Stimulated activated CD8-positive, alpha-beta memory T cell treated with anti-CD3 and anti-CD28 coated beads, Interleukin-4, amount 100 ng/mL, for 24 hours (primary cell): ENCODE measurements at places on chromosomes 7 and 10.

- DNase-seq, result no peak
Measured at GRCh38 chr10:114649217-114649903, 8.7 kb downstream of the ABLIM1 start.

- DNase-seq, result no peak
Measured at GRCh38 chr10:122931088-122931906, 20.9 kb downstream of the FAM24A start.

DNA sequence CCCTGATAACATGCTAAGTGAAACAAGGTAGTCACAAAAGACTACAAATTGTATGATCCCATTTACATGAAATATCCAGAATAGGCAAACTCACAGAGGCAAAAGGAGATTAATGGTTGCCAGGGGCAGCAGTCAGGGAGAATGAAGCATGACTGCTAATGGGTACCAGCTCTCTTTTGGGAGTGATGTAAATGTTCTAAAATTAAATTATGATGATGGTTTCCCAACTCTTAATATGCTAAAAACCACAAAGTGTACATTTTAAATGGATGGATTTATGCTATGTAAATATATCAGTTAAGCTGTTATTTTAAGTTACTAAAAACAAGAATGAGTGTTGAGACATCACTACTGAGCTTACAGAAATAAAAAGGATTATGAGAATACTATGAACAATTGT lies 12.6 kb downstream of the CYP51A1 start:
- no peak for DNase-seq

- DNase-seq, result no peak
Measured at GRCh38 chr10:88848499-88848898, 3.1 kb downstream of the ANKRD22 start.

GRCh38 chr7:48741545-48741944 lies 182.8 kb upstream of the CDC14C start:
- DNase-seq, result no peak

- DNase-seq, result no peak
Measured at GRCh38 chr10:100989088-100989487, 1.7 kb downstream of the TWNK start.

DNA sequence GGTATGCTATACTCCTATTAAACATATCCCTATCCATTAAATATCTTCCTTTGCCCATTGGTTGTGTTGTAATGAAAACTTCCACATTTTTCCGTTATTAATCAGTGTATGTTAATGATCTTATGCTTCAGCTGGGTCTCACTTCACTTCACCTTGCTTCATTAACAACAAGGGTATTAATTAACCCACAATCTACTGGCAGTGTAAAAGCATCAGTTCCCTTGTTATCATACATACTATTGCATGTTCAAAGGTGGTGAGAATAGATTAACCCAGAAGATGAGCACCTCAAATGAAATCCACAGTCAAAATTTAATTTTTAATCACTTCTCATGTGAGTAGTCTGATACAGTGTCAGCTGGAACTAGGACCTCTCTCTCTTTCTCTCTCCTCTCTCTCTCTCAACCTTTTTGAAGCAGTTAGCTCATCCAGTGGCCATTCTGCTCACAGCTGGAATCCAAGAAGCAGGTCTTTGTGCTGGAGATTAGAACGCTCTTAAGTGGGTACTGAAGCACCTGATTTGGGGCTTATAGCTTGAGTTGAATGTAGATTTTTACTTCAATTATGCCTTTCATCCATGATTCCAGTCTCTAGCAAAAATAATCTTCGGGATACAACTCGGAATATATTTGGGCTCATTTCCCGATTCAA lies 172.3 kb downstream of the RAPGEF5 start:
- DNase-seq, result no peak

DNA sequence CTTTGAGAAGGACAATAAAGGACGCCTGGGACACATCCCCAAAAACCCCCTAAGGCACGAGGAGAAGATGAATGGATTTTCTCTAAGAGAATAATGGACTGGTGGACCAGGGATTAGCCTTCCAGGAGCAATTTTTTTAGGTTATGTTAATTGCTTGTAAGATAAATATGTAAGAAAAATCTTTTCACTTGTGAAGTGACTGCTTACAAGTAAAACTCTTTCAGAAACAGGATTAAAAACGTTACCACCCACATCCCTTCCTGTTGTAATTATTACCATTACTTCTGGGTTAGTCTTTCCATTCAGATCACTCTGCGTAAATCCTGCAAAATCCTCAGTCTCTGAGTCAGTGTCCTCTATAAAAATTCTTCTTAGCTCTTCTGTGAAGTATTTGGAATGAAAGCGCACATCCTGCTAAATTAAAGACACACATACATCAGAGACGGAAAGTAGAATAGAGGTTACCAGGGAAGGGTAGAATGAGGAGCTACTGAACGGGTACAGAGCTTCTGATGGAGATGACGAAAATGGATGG lies 34.3 kb downstream of the CDCA7L start:
- DNase-seq, result no peak

DNA sequence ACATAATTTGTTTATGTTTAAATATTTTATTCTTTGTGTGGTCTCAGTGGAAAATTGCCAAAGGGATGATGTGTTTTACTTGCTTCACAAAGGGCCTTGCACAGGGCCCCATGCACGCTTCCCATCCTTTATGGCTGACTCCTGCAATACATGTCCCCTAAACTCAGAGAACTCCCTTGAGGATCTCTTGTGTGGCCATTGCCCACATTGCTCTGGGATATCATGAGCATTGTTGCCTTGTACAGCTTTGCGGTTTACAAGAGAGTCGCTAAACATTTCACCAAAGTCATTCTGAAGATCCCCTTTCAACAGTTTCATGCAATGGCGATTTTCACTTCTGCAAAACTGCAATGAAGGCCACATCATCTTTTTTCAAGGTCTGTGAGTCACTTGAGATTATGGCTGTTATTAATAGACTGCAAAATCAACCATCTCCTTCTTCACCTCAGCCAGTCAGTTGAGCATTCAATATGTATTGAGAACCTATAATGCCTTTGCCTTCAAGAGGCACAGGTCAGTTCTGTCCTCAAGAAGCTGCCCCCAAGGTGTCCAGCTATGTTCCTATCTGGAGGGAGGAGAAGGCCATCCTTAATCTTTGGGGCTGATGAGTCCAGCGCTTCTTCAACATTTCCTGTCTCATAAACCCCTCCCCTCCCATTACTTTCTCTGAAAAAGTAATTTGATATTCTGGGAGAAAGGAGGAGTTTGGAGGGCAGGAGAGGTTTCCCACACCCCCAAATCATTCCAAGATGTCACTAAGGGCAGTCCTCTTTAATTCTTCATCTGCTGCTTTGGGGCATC lies 108.1 kb downstream of the CCDC71L start:
- DNase-seq, result no peak
